Activated naive CD8-positive, alpha-beta T cell treated with anti-CD3 and anti-CD28 coated beads for 36 hours (primary cell): ENCODE measurements at places on chromosomes 2 and 18.

- no peak for DNase-seq
Measured at GRCh38 chr2:54416166-54416813, 39.8 kb upstream of the SPTBN1 start.

- DNase-seq = no peak
Measured at GRCh38 chr2:192675681-192676080, 480.9 kb upstream of the TMEFF2 start.

GRCh38 chr2:233063976-233064411, 3.9 kb downstream of the INPP5D start:
- DNase-seq = no peak

DNA sequence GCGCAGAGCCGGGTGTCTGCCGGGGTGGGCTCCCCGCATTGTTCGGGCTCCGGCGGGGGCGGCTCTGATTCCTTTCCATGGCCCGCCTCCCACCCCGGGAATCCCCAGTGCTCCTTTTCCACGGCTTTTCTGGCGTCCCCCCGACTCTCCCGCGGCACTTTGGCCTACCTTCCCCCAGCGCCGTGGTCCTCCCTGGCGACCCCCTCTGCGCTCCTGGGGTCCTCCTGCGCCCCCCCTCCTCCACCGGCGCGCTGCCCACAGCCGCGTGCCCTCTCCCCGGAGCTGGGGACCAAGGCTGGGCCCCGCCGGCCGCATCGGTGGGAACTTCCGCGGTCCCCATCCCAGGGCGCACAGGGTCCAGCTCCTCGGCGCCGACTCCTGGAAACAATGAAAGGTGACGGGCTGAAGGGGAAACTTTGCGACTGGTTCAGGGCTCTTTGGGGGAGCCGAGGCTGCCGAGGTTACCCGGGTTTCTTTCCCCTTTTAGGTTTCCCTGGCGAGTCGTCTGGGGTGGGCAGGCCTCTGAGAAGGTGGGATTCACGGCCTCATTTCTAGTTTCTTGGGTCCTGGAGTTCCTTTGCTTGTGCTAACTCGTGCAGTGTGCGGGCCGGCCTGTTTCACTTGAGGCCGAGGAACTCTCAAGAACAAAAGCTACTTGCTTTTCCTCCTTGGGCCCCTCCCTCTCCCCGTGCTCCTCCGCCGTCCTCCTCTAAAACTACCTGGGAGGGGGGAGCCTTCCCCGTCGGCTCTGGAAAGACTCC, 2.2 kb downstream of the TGIF1 start:
- peak; percentile 57 for DNase-seq

GRCh38 chr2:46150445-46150955, 146.7 kb upstream of the EPAS1 start:
- DNase-seq = no peak

GRCh38 chr18:48887905-48888772, 62.6 kb downstream of the SMAD7 start:
- DNase-seq = no peak

DNA sequence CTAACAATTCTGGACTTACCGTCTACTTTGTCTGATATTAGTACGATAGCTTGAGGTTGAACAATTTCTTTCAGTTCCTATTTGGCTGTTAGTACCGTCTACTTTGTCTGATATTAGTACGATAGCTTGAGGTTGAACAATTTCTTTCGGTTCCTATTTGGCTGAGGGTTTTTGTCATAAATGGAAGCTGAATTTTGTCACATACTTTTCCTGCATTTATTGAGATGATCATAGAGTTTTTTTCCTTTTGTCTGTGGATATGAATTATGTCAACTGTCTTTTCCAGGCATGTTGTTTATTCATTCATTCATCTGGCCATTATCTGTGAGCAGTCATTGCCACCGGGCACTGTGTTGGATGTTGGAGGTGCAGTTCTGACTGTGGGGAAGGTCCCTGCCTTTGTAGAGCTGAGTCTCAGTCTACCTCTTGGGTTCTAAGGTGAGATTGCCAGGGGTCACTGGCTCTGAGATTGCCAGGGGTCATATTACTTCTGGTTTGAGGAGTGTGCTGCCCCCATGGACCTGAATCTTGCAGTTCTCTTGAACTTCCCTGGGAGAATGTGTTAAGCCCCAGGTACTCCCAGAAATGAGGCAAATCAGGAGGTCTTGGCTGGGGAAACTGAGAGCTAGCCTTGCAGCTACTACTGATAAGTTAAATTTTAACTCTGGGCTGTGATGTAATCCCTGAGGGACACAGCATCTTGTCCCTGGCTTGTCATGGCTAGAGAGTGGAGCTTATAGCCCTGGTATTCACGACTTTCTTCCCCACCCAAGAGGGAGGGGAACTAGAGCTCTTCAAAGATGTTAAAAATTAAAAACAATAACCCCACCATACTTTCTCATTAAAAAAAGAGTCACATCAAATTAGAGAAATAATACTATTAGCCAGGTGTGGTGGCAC, 89.1 kb upstream of the MBOAT2 start:
- DNase-seq = no peak

DNA sequence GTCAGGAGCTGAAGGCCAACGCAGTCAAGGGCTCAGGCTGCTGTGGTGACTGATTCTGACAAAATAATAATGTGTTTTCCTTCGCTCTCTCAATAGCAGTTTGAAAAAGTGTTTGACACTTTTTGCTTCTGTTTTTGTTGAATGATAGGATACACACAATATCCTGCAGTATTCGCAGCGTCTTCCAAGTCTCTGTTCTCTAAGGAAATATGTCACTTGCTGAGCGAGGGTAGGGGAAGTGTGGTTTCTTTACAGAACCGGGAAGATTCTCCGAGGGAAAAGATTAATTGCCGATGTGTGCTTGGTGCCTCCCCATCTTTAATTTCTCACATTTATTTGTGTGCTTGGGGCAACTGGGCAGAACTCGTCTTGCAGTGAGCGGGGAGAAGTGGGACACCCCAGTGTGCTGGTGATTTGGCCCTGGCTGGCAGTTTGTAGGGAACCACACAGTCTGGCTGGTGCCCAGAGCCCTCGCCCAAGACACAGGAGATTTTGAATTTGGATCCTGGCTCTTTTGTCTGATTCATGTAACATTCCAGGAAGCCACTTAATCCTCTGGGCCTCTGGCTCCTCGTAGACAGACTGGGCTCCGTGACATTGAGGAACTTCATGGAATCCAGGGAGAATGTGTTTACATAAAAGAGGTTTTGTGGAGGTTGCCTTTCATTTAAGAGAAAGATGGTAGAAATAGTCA, 169.4 kb downstream of the LDLRAD4 start:
- DNase-seq = no peak

DNA sequence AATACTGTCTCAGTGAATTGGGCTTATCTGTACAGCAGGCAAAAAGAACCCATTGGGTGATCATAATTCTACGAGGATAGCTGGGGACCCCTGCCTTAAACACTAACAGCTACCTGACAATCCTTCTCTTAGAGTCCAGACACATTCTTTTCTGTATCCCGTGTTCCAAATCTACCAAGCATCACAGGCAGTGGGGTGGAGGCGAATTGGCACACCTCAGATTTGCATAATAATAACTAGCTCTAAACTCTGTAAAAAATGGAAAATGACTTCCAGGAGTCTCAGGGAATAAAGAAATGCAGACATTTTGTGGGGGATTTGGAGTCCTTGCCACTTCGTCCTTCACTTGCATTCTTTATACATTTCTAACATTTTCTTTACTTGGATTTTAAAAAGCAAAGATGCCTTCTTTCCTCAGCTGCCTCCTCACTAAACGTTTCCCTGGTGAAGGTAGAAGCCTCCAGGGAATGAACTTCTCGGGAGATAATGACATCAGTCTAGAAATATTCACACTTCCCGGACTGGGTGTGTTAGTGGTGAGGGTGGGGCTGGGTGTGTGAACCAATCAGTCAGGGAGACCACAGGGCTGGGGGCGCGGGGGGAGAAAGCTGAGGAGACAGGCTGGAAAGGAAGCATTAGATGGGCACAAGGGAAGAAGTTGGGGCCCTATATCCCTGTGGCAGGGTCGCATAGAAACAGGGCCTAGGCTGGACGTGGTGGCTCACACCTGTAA, 59.1 kb upstream of the BOD1L2 start:
- no peak for DNase-seq

DNA sequence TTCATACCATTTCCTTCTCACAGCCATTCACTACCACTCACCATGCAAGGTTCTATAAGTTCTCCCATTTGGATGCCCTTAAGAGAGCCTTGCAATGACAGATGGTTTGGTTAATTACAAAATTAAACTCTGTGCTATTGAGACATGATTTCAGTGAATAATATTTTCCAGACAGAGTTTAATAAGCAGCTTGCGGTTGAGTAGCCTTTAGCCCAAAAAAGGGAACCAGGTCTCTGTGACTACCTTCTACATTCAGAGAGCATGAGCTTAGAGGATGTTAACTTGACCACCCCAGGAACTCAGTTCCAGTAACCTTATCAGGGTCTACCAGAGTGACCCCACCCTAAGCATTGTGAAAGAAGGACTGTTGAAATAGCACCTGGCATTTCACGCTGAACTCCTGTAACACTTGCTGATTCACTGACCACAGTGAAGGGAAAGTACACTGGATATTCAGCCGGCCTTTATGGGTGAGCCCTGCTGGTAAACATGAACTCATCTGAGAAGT, 1173.1 kb upstream of the ZEB2 start:
- DNase-seq = no peak

DNA sequence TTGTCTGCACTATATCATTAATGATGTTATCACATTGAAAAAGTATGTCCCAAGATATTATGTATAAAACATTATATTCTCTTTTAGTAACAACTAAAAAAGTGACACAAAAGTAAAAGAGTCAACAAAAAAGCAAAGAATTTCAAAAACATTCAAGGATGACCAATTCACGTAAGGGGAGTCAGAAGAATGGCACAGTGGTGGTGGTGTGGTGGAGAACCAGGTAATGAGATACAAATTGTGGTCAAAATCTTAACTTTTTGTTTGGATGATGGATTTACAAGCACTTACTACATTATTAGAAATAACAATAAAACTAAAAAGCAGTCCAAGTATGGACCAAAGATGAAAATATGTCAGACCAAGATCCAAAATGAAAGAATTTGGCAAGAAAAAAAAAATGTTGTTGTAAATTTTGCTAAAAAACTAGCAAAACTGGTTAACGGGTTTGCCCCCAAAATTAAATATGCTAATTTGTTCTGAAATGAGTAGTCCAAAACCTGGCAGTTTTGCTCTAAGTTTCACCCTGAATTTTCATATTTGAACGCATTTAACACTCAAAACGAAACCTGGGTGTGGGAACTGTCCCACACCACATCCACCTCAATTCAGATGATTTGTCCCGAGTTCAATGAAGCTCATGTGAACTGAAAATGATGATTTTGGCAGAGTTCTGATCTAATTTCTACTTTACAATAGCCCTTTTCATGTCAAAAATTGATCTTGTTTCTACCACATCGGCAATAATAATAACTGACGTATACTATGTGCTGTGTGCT, 135.8 kb downstream of the IKZF2 start:
- peak; percentile 68 for DNase-seq

GRCh38 chr2:106686814-106687213, 199.2 kb downstream of the ST6GAL2 start:
- no peak for DNase-seq

DNA sequence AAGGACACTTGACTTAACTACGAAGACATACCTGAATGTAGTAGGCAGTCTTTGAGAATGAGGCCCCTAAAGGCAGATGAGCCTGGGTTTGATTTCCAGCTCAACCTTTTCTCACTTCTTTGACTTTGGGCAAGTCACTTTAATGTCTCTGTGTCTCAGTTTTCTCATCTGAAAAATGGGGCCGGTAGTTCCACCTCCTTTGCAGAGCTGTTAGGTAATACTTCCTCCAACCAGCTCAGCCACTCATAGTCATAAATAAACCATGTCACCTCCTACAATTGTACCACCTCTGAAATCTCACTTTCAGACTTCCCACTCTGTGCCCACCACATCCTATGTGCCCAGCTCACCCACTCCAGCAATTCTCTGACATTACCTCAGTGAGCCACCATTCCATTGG, 10.4 kb downstream of the ARHGAP25 start:
- DNase-seq = peak; percentile 38

- no peak for DNase-seq
Measured at GRCh38 chr2:126227250-126227649, 428.7 kb upstream of the GYPC start.

GRCh38 chr2:202773301-202773973, 98.1 kb downstream of the ICA1L start:
- DNase-seq = no peak

GRCh38 chr2:67471681-67472080, 74.5 kb downstream of the ETAA1 start:
- no peak for DNase-seq

DNA sequence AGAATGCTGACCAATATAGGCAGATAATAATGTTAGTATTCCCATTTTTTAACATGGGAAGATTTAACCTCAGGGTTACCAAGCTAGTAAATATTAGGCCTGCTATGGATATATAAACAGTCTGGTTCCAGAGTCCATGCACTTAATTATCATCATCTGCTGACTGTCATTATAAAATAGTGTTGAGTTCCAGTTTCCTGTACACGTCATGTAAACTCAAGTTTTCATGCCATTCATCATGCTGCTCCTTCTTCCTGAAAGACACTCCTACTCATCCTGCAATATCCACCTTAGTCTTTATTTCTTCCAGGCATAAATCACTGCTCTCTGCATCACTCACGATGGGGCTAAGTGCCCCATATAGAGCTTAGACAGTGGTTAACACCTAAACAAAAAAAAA, 420.8 kb upstream of the SPHKAP start:
- no peak for DNase-seq

GRCh38 chr18:9017905-9018227, 84.6 kb upstream of the NDUFV2 start:
- no peak for DNase-seq

GRCh38 chr2:85154048-85154753, 21.0 kb downstream of the TCF7L1 start:
- DNase-seq = no peak

DNA sequence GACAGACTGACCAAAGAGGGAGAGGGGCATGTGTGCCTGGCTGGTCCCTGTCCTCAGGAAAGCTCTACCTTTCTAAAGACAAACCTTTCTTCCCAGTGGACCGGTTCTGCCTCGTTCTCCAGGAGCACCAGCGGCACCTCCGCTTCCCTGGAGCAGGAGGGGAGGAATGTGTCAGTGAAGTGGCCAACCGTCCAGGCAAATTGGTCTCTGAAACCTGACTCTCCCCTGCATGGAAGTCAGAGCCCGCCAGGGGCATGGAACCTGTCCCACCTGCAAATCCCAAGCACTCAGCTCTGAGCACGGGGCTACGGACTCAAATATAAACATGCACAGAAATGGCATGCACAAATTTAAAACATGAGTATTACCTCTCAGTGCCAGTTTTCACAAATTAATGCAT, 62.9 kb downstream of the COL6A3 start:
- DNase-seq = no peak

DNA sequence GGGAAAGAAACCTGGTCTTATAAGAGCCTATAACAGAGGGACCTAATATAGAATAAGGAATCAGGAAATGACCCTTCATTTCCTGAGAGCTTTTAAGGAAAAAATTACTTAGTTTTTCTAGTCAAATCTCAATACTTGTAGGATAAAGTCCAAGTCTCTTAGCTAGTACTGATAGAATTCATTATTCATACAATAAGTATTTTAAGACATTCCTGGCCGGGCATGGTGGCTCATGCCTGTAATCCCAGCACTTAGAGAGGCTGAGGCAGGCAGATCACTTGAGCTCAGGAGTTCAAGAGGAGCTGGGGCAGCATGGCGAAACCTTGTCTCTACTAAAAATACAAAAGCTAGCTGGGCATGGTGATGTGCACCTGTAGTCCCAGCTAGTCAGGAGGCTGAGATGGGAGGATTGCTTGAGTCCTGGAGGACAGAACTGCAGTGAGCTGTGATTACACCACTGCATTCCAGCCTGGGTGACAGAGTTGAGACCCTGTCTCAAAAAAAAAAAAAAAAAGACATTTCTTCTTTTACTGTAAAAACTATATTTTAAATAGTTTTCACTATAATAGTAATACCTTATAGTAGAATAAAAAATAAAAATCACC, 3.2 kb downstream of the RAB3GAP1 start:
- no peak for DNase-seq

- DNase-seq = no peak
Measured at GRCh38 chr2:197209246-197209645, 101.3 kb downstream of the ANKRD44 start.
